Nasal cavity respiratory epithelium epithelial cell of viscerocranial mucosa (primary cell): ENCODE measurements at places on chromosomes 4 and X. TPM values are rescaled to one million over a fixed set of nuclear protein-coding genes. Genes with fewer than 3 reads are reported as not detected.

The CFI gene
- total RNA-seq, result 2.5 TPM in 1 of 2 replicates, not detected in the other

The ARHGAP36 gene
- total RNA-seq, result not detected in 2 replicates

The UGT2A3 gene
- not detected in 2 replicates for total RNA-seq

The OPN1MW gene
- not detected in 2 replicates for total RNA-seq

The GNPDA2 gene
- 14.7 and 15.4 TPM in 2 replicates for total RNA-seq

The FTSJ1 gene
- 96.5 and 138 TPM in 2 replicates for total RNA-seq

The GNRHR gene
- under 0.01 and 0.07 TPM in 2 replicates for total RNA-seq

The MAML3 gene
- 2.4 and 3.6 TPM in 2 replicates for total RNA-seq

The KLHL5 gene
- 102 and 154 TPM in 2 replicates for total RNA-seq

The PCDH19 gene
- under 0.01 and 0.21 TPM in 2 replicates for total RNA-seq

The NCAPG gene
- total RNA-seq, result 0.28 and 0.34 TPM in 2 replicates

The GPR82 gene
- not detected in 2 replicates for total RNA-seq

The STOX2 gene
- total RNA-seq, result 1.4 and 16.7 TPM in 2 replicates

The MTTP gene
- under 0.01 and 0.21 TPM in 2 replicates for total RNA-seq

The RNF175 gene
- 0.50 TPM in 1 of 2 replicates, not detected in the other for total RNA-seq

The MAGIX gene
- 2.3 and 2.7 TPM in 2 replicates for total RNA-seq

The FAM120C gene
- total RNA-seq, result 1.7 and 2.5 TPM in 2 replicates

The ETDA gene
- not detected in 2 replicates for total RNA-seq

The MAGEE1 gene
- total RNA-seq, result 0.34 and 1.6 TPM in 2 replicates

The KCNIP4 gene
- 0.28 and 0.34 TPM in 2 replicates for total RNA-seq

The SOX3 gene
- not detected in 2 replicates for total RNA-seq

The RTL5 gene
- under 0.01 and 0.50 TPM in 2 replicates for total RNA-seq

The MAGEB10 gene
- total RNA-seq, result not detected in 2 replicates

The MYL5 gene
- total RNA-seq, result 4.1 and 7.8 TPM in 2 replicates

The S100G gene
- total RNA-seq, result not detected in 2 replicates

The SATL1 gene
- total RNA-seq, result under 0.01 TPM in 1 of 2 replicates, not detected in the other

The LANCL3 gene
- 0.34 and 1.1 TPM in 2 replicates for total RNA-seq

The PPP4R3C gene
- total RNA-seq, result not detected in 2 replicates

The ELOVL6 gene
- 10.6 and 18.0 TPM in 2 replicates for total RNA-seq

The MID1IP1 gene
- total RNA-seq, result 67.4 and 138 TPM in 2 replicates

The UBQLN2 gene
- 10.3 and 38.4 TPM in 2 replicates for total RNA-seq

The ADH7 gene
- 3.8 and 33.0 TPM in 2 replicates for total RNA-seq

The TRIM75 gene
- not detected in 2 replicates for total RNA-seq

The SAGE1 gene
- not detected in 2 replicates for total RNA-seq

The CNGA2 gene
- total RNA-seq, result not detected in 2 replicates

The CFP gene
- under 0.01 and 0.07 TPM in 2 replicates for total RNA-seq

The PDE6B gene
- 0.64 and 1.0 TPM in 2 replicates for total RNA-seq

The PNMA6F gene
- not detected in 2 replicates for total RNA-seq

The CENPI gene
- 1.1 and 1.7 TPM in 2 replicates for total RNA-seq

The UGT2B11 gene
- total RNA-seq, result not detected in 2 replicates

The SFRP2 gene
- total RNA-seq, result not detected in 2 replicates
